Dermis blood vessel endothelial cell (primary cell): ENCODE measurements at places on chromosomes 3 and 15. TPM values are rescaled to one million over a fixed set of nuclear protein-coding genes. Genes with fewer than 3 reads are reported as not detected.

Gene TMC3
- total RNA-seq = 0.05 TPM in 1 of 2 replicates, not detected in the other

DNA sequence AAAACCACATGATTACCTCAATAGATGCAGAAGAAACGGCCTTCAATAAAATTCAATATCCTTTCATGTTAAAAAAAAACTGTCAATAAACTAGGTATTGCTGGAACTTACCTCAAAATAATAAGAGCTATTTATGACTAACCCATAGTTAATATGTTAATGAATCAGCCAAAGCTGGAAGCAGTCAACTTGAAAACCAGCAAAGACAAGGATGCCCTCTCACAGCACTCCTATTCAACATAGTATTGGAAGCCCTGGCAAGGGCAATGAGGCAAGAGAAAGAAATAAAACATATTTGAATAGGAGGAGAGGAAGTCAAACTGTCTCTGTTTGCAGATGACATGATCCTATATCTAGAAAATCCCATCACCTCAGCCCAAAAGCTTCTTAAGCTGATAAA lies 456.1 kb downstream of the OCA2 start:
- no peak for DNase-seq

GRCh38 chr3:168362661-168363247 lies 267.0 kb upstream of the GOLIM4 start:
- DNase-seq = no peak

GRCh38 chr15:78685925-78686324 lies 44.9 kb upstream of the CHRNB4 start:
- no peak for DNase-seq

DNA sequence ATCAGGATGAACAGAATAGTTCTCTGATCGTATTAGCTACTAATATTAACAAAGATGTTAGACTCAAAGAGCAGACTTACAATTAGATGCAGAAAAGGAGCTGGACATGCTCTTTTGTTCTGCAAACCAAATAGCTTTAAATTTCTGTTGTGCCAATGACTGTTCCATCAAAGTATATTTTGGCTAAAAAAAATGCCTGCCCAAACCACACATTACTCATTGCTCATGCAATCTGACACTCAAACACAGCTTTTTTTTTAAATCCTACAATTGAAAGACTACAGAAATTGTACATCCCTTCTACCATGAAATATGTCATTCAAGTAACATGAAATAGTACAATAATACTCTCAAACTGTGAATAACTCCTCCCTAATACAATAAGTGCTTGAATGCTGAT lies 48.6 kb downstream of the SHOX2 start:
- no peak for DNase-seq
